Activated gamma-delta T cell treated with Interleukin-2 at 50 U/mL for 16 hours (primary cell): ENCODE measurements at places on chromosomes 2 and 18.

DNA sequence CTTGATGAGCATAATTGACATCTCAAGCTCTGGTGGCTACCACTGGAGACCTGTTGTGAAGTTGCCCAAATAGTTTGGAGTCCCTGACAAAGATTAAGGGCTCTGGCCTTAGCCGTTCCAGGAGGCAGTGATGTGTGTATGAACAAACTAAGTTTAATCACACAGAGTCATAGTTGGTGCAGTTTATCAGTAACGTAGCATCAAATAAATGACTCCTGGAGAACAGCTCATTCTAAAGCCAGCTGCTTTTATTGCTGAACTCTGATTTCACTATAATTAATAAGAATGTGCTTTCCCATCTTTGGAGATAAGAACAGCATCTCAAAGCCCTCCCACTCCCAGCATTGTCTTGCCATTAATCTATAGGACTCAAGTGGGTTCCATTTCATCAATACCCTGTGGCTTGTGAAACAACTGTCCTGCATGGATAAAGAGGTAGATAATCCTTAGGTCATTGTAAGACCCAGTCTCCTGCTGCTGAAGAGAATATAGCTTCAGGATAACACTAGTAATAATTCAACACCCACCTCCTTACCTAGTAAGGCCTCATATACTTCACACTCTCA is 211.4 kb upstream of the THUMPD2 start:
- no peak for DNase-seq

- no peak for DNase-seq
Observed at GRCh38 chr2:215831296-215831913, 181.9 kb downstream of the MREG start.

DNA sequence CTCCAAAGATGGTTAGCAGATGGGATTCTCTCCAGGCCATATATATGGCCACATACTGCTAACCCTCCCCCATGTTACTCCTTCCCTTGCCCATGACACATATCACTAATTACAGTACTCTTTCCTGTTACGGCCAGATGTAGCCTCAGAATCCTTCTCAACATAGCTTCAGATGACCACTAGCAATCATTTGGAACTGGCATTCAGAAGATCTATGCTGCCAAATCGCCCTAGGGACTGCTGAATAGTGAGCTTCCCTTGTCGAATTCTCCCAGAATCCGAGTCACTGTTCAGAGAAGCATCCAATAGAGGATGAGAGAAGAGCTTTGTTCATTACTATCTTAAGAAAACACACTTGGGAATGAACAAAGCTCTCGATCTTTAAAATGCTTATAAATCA is 121.2 kb upstream of the TANK start:
- no peak for DNase-seq

DNA sequence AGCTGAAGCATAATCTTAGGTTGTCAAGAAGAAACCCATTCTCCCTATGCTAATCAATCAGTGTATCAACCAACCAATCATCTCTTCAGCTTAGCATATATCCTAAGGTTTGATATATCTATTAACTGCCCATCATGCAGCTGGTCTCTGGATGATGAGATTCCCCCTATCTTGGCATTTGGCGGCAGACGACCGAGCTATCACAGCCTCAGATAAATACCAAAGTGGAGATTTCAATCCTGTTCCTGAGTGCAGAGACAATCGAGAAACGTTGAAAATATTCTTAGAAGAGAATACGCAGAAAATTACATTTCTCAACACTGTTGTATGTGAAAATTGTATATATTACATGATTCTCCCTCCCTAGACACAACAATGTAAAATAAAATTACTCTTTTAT is 259.0 kb upstream of the SIX3 start:
- no peak for DNase-seq

GRCh38 chr18:69580107-69580506 is 179.4 kb downstream of the DOK6 start:
- no peak for DNase-seq

GRCh38 chr18:49023271-49023937 is 72.6 kb upstream of the SMAD7 start:
- DNase-seq: no peak

DNA sequence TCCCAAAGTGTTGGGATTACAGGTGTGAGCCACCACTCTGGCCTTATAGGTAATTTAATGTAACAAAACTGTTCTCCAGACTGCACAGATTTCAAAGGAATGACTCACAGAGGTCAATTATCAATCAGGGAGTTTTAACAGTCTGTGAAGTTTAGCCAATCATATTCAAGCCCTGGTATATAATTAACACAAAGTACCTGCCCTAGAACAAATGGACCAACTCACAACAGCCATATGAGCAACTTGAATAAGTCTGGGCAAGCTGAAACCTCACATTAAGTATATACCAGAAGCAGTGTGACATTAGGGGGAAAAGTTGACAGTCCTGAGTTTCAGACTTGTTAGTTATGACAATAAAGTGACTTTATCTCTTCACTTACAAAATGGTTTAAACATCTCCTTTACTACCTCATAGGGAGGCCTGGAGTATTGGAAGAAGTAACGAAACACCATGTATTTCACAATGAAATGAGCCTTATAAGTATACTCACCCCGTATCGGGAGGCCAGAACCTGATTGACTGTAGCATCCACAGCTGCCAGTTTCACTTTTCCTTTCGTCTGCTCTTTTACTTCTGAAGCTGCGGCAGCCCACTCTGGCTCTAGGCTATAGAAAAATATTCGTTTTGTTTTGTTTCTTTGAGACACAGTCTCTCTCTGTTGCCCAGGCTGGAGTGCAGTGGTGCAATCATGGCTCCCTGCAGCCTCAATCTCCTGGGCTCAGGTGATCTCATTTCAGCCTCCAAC is 22.2 kb downstream of the PDIA6 start:
- DNase-seq: no peak

DNA sequence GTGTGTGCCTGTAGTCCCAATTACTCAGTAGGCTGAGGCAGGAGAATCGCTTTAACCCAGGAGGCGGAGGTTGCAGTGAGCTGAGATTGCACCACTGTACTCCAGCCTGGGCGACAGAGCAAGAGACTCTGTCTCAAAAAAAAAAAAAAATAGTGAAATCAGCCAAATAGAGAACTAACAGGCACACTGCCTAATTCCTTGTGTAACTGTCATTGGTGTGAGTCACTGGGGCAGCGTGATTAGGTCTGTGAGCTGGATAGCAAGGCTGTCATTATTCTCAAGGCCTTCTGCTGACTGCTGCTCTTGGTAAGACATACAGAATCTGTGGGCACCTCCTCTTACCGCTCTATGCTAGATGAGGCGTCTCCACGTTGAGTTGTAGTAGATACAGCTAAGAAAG is 270.3 kb downstream of the NEDD4L start:
- no peak for DNase-seq

DNA sequence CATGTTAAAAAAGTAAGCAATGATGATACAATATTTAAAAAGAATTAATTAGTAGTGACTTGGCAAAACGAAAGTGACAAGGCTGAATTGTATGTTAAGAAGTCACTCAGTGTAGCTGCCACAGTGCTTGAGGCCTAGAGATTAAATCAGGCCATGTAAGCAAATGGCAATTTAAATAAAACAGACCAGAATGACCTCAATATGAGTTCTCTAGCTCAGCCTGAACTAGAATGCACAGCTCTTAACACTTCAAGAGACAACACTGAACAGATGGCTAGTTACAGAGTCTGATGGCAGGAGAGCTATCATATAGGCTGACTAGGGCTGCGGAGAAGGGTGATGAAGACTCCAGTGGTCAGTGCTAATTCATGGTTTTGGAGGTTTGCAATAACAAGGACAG is 117.9 kb upstream of the ZBTB14 start:
- no peak for DNase-seq

DNA sequence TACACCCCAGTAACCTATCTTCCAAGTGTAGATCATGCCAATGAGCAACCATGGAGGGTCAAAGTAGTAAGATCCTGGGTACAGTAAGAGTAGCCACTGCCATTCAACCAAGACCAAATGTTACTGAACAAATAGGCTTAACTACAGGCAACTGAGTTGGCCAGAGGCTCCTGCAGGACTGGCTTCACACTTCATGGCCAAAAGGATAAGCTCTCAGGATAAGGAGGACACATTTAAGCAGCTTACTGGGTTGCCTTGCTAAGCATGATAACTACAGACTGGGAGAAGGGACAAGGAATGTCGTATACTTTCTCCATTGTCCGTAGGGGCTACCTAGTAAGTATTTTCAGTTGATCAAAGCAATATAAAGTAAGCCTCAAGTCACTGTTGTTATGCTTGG is 174.7 kb downstream of the INO80D start:
- DNase-seq: no peak

DNA sequence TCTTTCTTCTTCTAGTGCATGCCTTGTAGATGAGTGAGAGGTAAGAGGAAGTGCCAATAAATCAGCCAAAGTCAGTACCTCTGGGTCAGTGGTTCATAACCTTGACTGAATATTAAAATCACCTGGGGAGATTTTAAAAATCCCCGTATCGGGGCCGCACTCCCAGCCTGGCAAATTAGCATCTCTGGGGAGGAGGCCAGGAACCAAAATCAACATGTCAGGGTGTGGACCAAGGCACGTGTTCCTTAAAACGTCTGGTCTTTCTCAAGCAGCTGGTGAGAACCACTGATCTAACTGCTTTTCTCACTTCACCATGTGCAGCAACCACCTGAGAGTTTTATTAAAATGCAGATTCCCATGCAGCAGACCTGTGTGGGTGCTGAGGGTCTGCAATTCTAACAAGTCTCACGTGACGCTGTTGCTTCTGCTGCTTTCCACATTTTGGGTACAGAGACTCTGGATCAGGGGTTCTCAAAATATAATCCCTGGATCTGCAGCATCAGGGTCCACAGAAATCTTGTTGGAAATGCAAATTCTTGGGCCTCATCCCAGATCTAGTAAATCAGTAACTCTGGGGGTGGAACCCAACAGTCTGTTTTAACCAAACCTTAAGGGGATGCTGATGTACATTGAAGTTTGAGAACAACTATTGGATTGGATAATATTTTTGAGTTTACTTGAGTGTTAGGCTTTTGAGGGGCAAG is 49.5 kb downstream of the CHST9 start:
- no peak for DNase-seq

DNA sequence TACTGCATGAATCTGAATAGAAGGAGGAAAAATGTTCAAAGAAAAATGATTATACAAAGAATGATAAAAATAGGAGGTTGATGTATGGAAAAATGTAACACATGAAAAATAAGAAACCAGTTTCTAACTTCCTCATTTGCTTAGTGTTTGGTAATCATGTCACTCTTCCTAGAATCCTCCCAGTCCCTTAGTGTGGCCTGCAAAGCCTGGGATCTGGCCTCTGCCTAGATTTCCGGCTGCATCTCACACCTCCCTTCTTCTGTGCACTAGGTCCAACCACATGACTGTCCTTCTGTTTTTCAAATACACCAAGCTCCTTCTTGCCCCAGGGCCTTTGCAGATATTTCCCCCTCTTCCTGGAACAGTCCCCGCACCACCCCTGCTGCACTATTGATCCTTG is 76.8 kb upstream of the RBMS1 start:
- DNase-seq: no peak

GRCh38 chr2:102915128-102915527 is 153.3 kb downstream of the TMEM182 start:
- DNase-seq: no peak

DNA sequence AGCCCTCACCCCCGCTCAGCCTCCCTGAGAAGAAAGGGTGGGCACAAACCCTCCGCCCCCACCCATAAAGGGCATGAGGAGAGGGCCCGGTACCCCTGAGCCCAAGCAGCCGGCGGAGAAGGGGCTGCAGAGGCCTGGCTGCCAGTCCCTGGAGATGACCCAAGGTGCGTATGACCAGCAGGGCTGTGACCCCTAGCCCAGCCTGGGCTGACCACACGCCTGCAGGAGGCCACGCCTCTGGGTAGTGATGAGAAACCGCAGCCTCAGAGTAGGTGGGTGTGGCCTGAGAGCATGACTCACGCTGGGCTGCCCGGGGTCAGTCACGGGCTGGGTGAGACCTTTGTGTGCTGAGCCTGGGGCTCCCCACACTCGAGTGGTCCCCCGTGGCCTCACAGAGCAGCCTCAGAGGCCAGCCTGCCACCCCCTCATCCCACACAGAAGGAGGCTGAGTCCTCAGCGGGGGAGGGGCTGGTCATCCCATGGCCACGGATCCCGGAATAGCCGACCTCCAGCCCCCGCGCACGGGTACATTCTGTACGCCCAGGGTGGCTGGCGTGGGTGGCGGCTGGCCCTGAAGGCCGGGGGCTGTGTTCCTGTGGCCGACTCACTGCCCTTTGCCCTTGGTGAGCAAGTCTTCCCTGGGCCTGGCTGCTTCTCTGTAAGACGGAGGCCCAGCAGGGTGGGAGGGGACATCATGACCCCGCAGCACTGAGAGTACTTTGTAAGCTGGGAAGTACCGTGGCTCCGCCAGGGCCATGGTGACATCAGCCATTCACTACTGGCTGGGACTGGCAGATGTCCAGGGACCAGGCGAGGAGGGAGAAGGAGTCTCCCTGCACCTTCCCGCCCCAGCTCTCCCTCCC is 110.8 kb upstream of the OTOS start:
- DNase-seq: no peak

GRCh38 chr18:24248359-24248758 is 109.5 kb downstream of the CABYR start:
- no peak for DNase-seq

DNA sequence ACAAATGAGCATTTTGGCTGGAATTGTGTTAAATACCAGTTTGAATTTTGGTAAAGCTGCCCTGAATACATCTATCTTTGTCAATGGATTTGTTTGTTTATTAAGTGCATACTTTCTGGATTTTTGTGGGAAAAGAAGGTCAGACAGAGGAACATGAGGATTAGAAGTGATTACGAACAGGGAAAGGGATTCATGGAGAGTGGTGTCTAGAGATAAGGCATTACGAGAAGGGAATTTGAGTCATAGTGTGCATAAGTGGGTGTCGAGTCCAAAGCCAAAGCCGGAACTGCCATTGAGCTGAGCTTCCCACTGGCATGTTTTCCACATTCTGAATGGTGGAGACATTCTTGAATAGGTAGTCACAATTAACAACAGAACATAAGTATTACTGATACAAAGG is 68.9 kb upstream of the EFEMP1 start:
- DNase-seq: no peak

- no peak for DNase-seq
Observed at GRCh38 chr2:86584151-86584913, 21.1 kb upstream of the CHMP3 start.

- no peak for DNase-seq
Observed at GRCh38 chr2:237051861-237052260, 33.8 kb upstream of the COPS8 start.

DNA sequence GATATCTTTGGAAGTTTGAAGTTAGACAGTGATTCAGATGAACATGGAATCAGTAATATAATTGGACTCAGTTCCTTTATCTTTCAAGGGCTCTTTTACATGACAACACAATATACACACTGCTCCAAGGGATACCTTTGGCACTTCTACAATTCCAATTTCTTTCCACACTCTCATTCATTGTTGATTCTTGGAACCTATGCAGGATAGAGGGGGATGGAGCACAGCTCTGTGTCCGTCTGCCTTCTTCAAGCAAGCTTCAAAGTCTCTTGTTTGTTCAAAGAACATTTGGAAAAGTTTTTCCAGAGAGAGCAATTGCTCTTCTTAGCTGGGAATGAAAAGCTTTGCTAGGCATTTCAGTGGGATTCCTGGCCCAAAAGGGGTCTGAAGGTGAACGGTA is 276.2 kb upstream of the ZEB2 start:
- DNase-seq: no peak
